ENCODE measurements at places on chromosomes 1 and 21. TPM values are rescaled to one million over a fixed set of nuclear protein-coding genes. Genes with fewer than 3 reads are reported as not detected.

- DNase-seq = no peak
These were observed 7.5 kb downstream of the HES4 start for GRCh38 chr1:992362-992761.

- DNase-seq = peak; percentile 41
These were observed 716.9 kb downstream of the ADGRL2 start for GRCh38 chr1:82517586-82517985.

DNA sequence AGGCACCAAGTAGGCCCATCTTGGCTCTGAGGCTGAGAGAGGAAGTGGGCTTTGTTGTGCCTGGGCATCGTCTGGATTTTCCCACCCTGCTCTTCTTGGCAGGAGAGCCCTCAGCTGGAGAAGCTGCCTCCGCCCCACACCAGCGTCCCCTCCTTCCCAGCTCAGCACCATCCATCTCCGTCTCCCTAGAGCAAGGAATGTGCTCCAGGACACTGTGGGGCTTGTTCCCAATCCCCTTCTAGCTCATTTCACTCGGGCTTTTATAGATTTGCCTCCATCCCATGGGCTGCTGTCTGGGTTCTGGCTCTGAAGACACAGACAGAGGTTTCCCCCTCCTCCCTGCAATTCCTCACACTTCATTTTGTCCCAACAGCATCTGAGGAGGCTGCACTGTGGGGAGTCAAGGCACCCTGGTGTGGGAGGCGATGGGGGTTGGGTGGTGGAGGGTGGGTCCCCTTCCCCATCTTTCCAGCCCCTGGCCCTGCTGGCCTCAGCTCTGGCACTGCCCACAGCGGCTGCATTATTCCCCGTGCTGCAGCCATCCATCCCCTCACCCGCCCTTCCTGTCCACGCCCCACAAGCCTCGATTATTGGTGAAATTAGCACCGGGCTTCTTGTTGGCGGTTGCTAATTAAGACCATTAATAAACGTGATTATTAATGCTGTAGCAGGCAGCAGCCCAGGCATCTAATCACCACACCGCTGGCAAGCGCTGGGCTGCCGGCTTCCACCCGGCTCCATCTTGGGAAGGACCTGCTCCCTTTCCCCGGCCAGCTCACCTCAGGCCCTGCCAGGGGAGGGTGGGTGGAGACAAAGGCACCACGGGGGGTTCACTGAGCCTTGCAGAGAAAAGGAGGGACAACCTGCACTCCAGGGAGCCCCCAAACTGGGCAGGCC is 21.7 kb downstream of the RHBG start:
- no peak for DNase-seq

DNA sequence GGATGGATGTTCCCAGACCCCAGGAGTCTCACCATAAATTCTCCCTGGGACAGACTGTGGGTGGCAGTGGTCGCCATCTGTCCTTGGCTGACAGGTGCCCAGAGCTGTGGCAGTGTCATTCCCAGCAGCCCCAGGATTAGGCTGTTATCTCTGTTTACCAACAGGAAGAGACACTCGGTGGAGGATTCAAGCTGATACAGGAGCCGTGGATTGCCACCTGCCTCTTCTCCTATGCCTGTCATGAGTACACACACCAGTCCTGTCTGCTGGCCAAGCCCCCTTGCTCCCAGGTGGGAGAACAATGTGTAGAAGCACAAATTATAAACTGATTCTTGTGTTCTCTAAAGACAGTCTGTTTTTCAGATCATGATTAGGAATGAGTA is 152.6 kb downstream of the ETS2 start:
- no peak for DNase-seq

Gene GBP4
- total RNA-seq = 3.7 TPM

DNA sequence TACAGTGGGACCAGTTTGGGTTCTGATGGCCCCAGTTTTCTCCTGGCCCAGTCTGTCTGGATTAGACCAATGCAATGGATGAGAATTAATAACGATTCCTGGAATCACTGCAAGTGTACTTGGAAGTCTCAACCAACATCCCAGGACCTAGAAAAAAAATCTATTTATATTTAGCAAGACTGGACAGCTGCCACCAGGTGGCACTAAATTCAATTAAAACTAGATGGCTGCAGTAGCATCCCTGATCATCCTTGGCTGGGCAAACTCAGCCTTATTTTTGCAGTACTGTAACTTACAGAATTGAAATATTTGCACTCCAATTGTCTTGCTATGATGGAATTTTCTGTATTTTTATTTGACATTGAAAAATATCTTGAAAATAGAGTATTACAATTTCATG is 165.7 kb downstream of the NCAM2 start:
- DNase-seq = peak; percentile 87

- DNase-seq = peak; percentile 87
These were observed 46.2 kb downstream of the DDR2 start for GRCh38 chr1:162678439-162678838.

GRCh38 chr21:14736672-14737071 is 190.6 kb upstream of the SAMSN1 start:
- DNase-seq = no peak

Gene FCMR
- total RNA-seq = not detected

DNA sequence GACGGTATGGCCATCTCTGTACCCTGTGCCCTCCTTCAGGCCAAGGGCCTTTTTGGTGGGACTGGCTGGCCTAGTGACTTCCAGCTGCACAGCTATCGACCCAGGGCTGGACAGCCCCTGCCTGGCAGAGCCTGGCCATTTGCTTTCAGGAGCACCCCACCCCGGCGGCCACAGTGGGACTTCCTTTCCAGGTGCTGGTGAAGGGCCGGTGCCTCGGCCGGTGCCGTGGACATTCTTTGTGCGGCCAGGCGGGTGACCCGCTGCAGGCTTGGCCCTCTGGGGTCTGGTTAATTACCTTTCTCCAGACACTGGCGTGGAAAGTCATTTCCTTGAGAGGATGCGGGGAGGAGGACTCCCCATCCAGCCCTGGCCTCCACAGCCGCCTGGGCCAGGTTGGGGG is 50.1 kb downstream of the PRDM16 start:
- no peak for DNase-seq

GRCh38 chr1:58596631-58597052 is 19.6 kb upstream of the TACSTD2 start:
- no peak for DNase-seq

- DNase-seq = no peak
These were observed 317.6 kb downstream of the PRDM2 start for GRCh38 chr1:14017531-14017961.

DNA sequence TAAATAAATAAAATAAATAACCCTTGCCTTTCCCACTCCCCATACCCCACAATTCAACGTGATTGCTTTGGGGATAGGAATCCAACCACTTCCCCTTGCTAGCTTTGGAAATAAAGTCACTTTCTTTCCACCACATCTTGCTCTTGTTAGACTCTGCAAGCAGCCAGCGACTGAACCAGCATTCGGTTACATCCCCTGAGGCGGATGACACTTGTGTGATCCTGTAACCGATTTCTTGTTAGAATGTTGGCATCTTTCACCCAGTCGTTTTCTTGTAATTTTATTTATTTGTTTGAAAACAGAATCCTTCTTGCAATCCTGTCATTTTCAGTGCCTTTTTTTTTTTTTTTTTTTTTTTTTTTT is 1.6 kb upstream of the IFNGR2 start:
- no peak for DNase-seq

Gene TMEM82
- not detected for total RNA-seq

Gene TAL1
- 0.08 TPM for total RNA-seq

DNA sequence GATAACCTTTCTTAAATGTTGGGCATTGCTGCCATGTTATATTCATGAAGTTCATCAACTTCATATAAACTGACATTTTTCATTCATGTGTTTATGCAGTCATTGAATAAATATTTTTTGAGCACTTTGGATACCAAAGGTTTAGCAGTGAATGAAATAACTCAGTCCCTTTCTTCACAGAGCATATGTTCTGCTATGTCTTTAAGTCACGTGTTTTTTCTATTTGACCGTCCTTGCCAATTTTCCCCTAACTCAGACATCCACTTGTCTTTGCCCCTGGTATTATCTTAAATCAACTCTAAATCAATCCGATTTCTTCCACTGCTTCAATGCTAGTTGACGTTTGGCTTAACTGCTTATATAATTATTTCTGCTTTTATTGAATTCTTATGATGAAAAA is 16.6 kb downstream of the ADARB1 start:
- DNase-seq = no peak

DNA sequence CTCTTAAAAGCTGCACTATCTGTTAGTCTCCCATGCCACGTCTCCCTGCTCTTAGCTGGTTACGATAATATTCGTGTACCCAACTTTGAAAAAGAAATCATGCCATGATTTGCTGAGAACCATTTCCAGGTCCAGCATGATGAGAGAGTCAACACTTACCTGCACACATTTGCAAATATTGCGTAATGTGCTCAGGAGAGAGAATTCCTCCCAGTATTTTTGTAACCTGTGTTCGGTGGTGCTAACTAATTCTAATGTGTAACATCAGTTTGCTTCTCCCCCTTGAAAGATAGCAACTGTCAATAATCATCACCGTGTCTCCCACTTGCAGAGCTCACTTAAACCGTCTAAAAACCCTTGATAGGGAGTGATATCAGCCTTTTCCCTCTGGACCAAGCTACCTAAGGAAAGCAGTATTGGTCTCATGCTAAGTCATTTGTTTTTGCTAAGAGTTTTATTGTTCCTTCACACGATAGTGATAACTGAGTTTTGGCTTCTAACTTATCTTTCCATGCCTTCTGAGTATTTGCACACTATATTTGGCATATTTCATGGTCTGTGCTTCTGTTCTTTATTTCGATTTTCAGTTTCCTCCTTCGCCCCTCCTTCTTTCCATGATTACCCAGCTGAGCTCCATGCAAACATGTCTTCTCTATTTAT is 61.1 kb upstream of the IRF2BP2 start:
- peak; percentile 77 for DNase-seq

GRCh38 chr1:202274611-202275010 is 67.1 kb downstream of the UBE2T start:
- DNase-seq = peak; percentile 32

Gene TCHHL1
- total RNA-seq = not detected

Gene TAS1R2
- total RNA-seq = not detected

DNA sequence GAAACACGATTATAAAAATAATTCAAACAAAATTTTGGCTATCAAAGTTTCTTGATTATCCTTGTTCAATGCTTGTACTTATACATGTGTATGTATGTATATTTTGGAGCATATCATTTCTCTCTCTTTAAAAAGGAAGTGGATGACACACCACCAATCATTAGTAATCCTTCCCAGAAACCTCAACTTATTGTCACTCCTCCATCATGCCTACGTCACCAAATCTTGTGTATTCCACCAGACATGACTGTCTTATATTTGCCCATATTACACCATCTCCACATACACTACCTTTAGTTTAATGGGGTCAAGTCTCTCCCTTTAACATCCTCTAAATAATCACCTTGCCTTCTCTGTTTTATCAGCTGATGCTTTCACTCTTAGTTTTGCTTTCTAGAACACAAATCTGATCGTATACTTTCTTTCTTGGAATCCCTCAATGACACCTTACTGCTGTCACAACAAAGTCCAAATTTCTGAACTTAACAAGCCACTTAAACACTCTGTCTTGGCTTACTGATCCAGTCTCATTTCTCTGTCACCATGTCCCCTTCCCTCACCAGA is 124.0 kb downstream of the BRINP3 start:
- DNase-seq = peak; percentile 11

GRCh38 chr1:149915429-149916192 is 2.0 kb downstream of the SV2A start:
- DNase-seq = no peak

DNA sequence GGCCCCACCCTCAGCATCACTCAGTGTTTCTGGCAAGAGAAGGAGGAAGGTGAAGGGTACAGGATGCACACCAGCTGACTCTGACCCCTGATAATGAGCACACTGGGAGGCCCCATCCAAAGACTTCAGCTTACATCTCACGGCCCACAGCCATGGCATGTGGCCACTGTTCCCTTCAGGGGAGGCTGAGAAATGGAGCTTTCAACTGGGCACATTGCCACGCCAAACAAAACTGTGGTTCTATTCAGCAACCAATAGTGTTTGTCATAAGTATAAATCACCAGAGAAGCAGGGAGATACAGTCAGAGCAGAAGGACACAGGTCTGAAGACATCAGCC is 12.7 kb upstream of the TRAF3IP3 start:
- DNase-seq = peak; percentile 93

Gene CMPK1
- 87.8 TPM for total RNA-seq
